ENCODE measurements at places on chromosomes 5 and 9.

DNA sequence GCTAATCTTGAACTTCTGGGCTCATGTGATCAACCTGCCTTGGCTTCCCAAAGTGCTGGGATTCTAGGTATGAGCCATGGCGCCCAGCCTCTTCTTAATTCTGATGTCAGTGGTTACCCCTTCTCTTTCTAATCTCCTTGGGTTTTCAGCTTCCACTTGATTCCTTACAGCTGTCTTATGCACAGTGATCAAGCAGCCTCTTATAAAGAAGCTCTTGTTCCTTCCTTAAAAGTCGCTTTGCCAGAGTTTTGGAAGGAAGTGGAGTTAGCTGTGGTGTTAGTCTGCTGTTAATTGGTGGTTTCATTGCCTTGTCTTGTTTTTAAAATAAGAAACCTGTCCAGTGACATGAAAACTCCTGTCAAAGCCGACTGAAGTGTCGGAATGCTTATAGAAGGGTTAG lies 128.1 kb upstream of the CACNA1B start:
- no peak for DNase-seq

DNA sequence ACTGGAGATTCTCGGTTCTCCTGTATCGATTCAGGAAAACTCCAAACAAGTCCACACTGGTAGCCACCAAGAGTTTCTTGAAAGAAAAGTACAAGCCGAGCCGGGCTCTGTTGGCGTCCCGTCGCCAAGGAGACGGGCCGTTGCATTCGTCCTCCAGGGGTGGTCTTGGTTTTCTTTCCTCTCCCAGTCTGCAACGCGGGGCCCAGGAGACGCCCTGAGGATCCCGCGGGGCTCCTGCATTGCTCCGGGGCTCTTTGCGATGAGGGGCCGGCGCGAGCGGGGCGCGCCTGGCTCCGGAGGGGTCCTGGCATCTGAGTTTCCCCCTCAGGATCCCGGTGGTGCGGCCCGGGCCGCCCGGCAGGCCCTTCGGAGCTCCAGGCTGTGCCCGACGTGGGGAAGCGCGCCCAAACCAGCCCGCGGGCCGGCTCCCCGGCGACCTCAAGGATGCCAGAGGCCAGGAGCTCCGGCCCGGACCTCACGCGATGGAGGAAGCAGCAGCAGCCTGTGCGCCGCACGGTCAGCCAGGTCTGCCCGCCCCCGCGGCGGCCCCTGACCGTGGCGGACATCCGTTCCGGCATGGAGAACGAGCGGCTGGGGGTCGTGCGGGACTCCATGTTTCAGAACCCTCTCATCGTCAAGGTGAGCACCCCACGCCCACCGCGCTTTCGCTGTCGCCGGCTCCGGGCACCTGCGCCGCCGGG lies at the start of gene CFAP77:
Gene CFAP77, plus strand, starts transcription at position 384 of the 701 bp plus-strand sequence. Its CDS starts 61 bp downstream, at position 445.
- peak; percentile 49 for DNase-seq

DNA sequence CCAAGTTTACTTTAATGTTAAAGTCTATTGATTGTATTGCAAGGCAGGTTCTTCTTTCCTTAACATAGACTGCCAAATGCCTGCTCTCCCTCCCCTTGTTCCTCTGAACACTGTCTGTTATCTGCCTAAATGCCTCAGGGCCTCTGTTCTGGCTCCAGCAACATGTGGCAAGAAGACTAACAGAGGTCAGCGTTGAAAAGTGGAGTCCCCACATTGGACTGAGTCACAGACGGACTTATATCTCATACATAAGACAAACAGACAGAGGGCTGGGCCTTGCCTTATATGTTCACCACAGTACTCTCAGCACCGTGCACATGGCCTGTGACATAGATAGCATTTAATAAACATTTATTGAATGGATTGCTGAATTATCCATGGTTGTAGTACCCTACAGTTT lies 91.4 kb downstream of the TSSK1B start:
- no peak for DNase-seq

GRCh38 chr9:124428751-124429529 lies 13.7 kb upstream of the PSMB7 start:
- no peak for DNase-seq

GRCh38 chr9:98391406-98391805 lies 136.0 kb upstream of the TBC1D2 start:
- no peak for DNase-seq

DNA sequence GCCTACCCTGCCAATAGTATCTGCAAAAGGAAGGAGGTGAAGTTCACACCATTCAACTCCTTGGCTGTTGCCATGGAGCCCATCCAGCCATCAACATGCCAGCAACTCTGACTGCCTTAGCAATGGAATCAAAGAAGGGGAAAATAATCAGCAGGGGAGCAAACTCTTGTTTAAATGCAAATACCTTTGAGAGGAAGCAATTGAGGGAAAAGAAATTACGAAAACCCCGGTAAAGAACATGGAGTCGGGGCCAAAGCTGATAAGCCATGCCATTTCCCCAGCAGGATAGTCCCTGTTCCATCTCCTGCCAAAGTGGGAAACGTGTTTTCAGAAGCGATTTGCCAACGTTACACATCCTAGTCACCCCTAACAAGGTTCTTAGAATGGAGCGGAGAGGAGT lies 69.0 kb downstream of the MFAP3 start:
- DNase-seq, result no peak

DNA sequence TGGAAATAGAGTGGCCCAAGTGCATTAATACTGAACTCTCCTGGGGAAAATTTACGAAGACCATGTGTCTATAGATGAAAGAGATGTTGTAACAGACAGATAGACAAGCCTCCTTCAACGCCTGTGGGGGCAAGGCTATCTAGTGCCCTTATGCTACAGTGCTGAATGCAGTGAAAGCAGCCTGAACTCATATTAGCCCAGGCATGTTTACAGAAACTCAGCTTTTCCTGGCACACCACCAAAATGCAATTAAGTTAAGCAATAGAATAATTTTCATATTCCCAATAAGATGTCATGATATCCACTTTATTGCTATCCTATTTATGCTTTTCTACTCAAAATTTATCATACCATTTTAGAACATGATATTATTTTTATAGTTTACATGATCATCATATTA lies 277.0 kb downstream of the DIRAS2 start:
- no peak for DNase-seq

GRCh38 chr5:13957032-13957645 lies 12.7 kb upstream of the DNAH5 start:
- peak; percentile 79 for DNase-seq

- DNase-seq, result no peak
These were observed 59.3 kb upstream of the ANGPTL2 start for GRCh38 chr9:127181595-127182190.

DNA sequence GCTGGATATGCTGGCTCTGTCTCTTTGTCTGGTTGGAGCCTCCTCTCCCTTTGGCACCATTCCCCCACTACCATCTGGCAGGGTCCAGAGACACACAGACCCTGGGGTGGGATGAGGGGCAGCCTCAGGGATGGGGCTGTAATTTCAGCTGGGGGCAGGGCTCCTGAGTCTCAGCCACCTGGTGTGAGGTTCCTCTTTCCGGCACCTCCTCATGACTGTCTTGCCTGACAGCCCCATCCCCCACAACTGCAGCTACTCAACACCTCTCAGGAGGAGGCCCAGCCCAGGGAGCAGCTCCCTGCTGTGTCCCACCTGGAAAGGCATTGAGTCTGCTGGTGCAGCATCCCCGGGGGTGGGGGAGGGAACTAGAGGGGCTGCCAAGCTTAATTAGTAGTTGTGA lies 11.7 kb upstream of the RPS14 start:
- DNase-seq, result no peak

DNA sequence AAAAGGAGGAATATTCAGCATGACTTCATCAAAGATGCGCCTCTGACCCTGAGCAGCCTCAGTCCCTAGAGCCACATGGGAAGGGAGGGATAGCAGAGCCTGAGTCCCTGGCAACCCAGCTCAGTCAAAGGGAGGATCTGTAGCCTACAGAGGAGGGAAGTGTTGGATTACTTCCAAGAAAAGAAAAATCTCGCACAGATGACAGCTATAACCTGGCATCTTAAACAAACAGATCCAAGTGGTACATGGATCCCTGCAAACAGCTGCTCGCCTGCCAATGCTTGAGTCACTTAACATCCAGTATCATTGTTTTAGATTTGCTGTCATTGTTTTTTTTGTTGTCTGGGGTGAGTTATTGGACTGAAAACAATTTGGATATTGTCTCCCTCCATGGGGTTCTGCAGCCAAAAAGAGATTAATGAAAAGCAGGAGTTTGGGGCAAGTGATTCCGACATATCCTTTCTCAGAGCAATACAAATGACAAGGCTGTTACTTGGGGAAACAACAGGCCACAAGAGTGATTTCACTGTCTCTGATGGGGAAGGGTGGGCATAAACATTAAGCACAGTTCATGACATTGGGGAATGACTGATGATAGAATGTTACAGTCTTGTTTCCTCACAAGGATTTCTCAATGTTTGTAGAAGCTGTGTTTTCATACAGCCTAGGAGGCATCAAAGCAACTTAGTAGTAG lies 153.5 kb upstream of the KIF2A start:
- DNase-seq, result no peak

DNA sequence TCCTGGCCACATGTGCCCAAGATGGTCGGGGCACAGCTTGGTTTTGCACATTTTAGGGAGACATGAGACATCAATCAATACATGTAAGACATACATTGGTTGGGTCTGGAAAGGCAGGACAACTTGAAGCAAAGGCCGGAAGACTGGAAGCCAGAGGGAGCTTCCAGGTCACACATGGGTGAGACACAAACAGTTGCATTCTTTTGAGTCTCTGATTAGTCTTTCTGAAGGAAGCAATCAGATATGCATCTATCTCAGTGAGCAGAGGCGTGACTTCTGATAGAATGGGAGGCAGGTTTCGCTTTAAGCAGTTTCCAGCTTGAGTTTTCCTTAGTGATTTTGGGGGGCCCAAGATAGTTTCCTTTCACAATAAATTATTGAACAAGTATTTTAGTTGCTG lies 172.5 kb downstream of the RASEF start:
- no peak for DNase-seq

DNA sequence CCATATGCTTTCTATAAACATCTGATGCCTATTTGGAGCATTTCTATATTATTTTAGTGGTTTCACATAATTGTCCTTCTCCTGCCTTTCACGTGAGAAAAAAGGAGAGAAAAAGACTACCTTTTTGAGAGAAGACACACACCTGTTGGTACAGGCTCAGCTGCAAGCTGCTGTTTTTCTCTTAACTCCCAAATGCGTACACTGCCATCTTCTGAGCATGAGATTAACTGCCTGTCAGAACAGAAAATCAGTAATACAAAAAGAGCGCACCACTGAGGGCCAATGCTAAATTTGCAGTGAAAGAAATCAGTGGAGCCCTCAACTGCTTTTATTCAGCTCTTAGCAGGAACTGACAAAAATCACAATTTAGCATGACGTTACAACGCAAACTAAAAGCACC lies 54.9 kb downstream of the WDR41 start:
- DNase-seq, result peak; percentile 7

GRCh38 chr9:750249-750967 lies 91.1 kb upstream of the DMRT1 start:
- DNase-seq, result no peak

GRCh38 chr9:107624234-107624948 lies 134.8 kb upstream of the KLF4 start:
- DNase-seq, result no peak

- no peak for DNase-seq
These were observed 58.3 kb upstream of the FBXW11 start for GRCh38 chr5:172064766-172065165.

GRCh38 chr5:100479079-100479688 lies 56.0 kb upstream of the FAM174A start:
- peak; percentile 56 for DNase-seq

All from HT-29 (cell line).